Muscle of back (tissue), 13 donors: ENCODE measurements at places on chromosomes 6 and 20. TPM values are rescaled to one million over a fixed set of nuclear protein-coding genes. Genes with fewer than 3 reads are reported as not detected.

PMEPA1 gene
- 31.8 TPM for polyA plus RNA-seq

C6orf141 gene
- 3.6 TPM for polyA plus RNA-seq

SLC22A3 gene
- 14.8 TPM for polyA plus RNA-seq

CPNE5 gene
- 20.4 TPM for polyA plus RNA-seq

FRK gene
- 0.84 TPM for polyA plus RNA-seq

B3GAT2 gene
- 1.8 TPM for polyA plus RNA-seq

GTF3C6 gene
- polyA plus RNA-seq = 88.3 TPM

CGA gene
- polyA plus RNA-seq = 0.40 TPM

DHX16 gene
- 24.9 TPM for polyA plus RNA-seq

TRIM15 gene
- polyA plus RNA-seq = not detected

BTBD3 gene
- 39.6 TPM for polyA plus RNA-seq

OTOR gene
- polyA plus RNA-seq = 0.10 TPM

SLC17A2 gene
- not detected for polyA plus RNA-seq

TTK gene
- polyA plus RNA-seq = 7.1 TPM

FAM217A gene
- 0.70 TPM for polyA plus RNA-seq

ZNF165 gene
- 0.94 TPM for polyA plus RNA-seq

FAM83C gene
- polyA plus RNA-seq = 3.0 TPM

MYO6 gene
- polyA plus RNA-seq = 6.5 TPM

MUCL3 gene
- not detected for polyA plus RNA-seq

MAS1 gene
- polyA plus RNA-seq = 0.38 TPM

NFS1 gene
- polyA plus RNA-seq = 16.7 TPM

FOXA2 gene
- polyA plus RNA-seq = not detected

ADGRG6 gene
- polyA plus RNA-seq = 10.2 TPM

HLA-DQA2 gene
- polyA plus RNA-seq = not detected

NEURL2 gene
- 12.1 TPM for polyA plus RNA-seq

C6orf132 gene
- 1.8 TPM for polyA plus RNA-seq

MYBL2 gene
- 15.6 TPM for polyA plus RNA-seq

PPP1R16B gene
- 4.7 TPM for polyA plus RNA-seq

TP53TG5 gene
- polyA plus RNA-seq = 1.4 TPM

RHAG gene
- polyA plus RNA-seq = 2.0 TPM

FAM209B gene
- polyA plus RNA-seq = not detected

ECT2L gene
- 0.22 TPM for polyA plus RNA-seq

TBXT gene
- not detected for polyA plus RNA-seq

RAET1G gene
- 0.36 TPM for polyA plus RNA-seq

GGT7 gene
- polyA plus RNA-seq = 20.9 TPM

RAET1L gene
- not detected for polyA plus RNA-seq

TRIM31 gene
- 0.37 TPM for polyA plus RNA-seq

TENT5A gene
- polyA plus RNA-seq = 24.9 TPM
